ENCODE measurements at places on chromosomes 3 and 15. TPM values are rescaled to one million over a fixed set of nuclear protein-coding genes. Genes with fewer than 3 reads are reported as not detected.

MASP1 gene
- 7.0 TPM for total RNA-seq

CXCR6 gene
- not detected for total RNA-seq

LRRK1 gene
- total RNA-seq = 17.0 TPM

SPINK8 gene
- not detected for total RNA-seq

NR1I2 gene
- not detected for total RNA-seq

TGFBR2 gene
- total RNA-seq = 406 TPM

UMPS gene
- 36.9 TPM for total RNA-seq

TUSC7 gene
- total RNA-seq = not detected

SLC2A2 gene
- total RNA-seq = not detected

Measured in subcutaneous preadipocyte (primary cell).